SW 1271 (cell line): ENCODE measurements at places on chromosomes 2 and 18.

DNA sequence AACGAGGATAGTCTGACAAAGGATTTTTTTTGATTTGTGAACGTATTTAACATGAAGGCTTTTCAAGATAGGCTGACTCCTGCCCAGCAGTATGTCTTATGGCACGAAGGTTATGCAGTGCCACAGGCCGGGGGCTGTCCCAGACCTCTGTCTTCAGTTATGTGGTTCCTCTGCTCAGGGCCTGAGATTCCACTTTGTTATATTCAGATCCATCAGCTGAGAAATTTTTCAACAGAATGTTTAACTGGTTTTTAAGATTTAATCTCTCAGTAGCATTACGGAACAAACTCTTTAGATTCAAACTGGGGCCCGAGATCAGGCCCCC is 20.0 kb downstream of the C2orf74 start:
- no peak for DNase-seq

GRCh38 chr2:29749843-29750242 is 171.5 kb downstream of the ALK start:
- DNase-seq: no peak

GRCh38 chr2:154995361-154995760 is 296.9 kb downstream of the KCNJ3 start:
- DNase-seq: no peak

- DNase-seq: no peak
Measured at GRCh38 chr2:232777276-232777675, 911 bp upstream of the KCNJ13 start.

- DNase-seq: peak; percentile 89
Measured at GRCh38 chr2:20584399-20585358, 66.2 kb downstream of the HS1BP3 start.
